ENCODE measurements at places on chromosomes 2 and 18.
A peak's percentile ranks its signal among the peaks of the same experiment; 100 is the strongest.

GRCh38 chr18:77208964-77209363 lies 40.7 kb upstream of the GALR1 start:
- peak; percentile 58 for DNase-seq
- H3K4me1 ChIP-seq, result peaks cover 19% of the 10 kb centered on the region
- no peaks in the 10 kb centered on the region for H3K27me3 ChIP-seq
- no peak overlapping the region for H3K4me3 ChIP-seq
- no peaks in the 10 kb centered on the region for H3K36me3 ChIP-seq

- H3K36me3 ChIP-seq, result no peaks in the 10 kb centered on the region
- H3K27ac ChIP-seq, result no peak overlapping the region
- DNase-seq, result peak; percentile 79
- H3K27me3 ChIP-seq, result no peaks in the 10 kb centered on the region
- no peaks in the 10 kb centered on the region for H3K4me1 ChIP-seq
Observed at GRCh38 chr2:18749912-18750526, 160.7 kb upstream of the NT5C1B start.

GRCh38 chr2:134706587-134707329 lies 12.0 kb downstream of the TMEM163 start:
- no peaks in the 10 kb centered on the region for H3K36me3 ChIP-seq
- H3K27me3 ChIP-seq, result no peaks in the 10 kb centered on the region
- DNase-seq, result no peak
- H3K4me1 ChIP-seq, result no peaks in the 10 kb centered on the region
- H3K27ac ChIP-seq, result no peak overlapping the region
- no peak overlapping the region for H3K4me3 ChIP-seq

- H3K4me3 ChIP-seq, result no peak overlapping the region
- H3K27ac ChIP-seq, result no peak overlapping the region
- peak; percentile 39 for DNase-seq
- no peaks in the 10 kb centered on the region for H3K4me1 ChIP-seq
- peaks cover 2% of the 10 kb centered on the region for H3K36me3 ChIP-seq
- no peaks in the 10 kb centered on the region for H3K27me3 ChIP-seq
Observed at GRCh38 chr2:15306706-15307105, 254.4 kb downstream of the NBAS start.

DNA sequence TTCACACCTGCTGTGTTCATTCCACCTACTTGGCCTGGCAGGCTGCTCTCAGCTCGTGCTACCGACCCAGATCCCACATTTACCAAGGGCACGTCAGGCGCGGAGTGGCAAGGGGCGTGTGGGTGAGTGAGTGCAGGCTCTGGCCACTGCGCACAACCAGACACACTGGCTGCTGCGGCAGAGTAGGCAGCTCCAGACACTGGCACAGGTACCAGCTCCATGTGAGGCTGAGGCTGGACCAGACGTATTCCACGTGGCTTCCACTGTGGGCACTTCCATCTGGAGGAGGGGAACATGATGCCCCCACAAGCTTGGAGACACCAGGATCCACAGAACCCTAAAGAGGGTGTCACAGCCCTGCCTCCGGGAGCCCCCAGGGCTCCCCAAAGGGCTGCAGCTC lies 74.6 kb upstream of the ZNF804A start:
- DNase-seq, result no peak
- H3K4me1 ChIP-seq, result no peaks in the 10 kb centered on the region
- no peak overlapping the region for H3K27ac ChIP-seq
- H3K4me3 ChIP-seq, result no peak overlapping the region

DNA sequence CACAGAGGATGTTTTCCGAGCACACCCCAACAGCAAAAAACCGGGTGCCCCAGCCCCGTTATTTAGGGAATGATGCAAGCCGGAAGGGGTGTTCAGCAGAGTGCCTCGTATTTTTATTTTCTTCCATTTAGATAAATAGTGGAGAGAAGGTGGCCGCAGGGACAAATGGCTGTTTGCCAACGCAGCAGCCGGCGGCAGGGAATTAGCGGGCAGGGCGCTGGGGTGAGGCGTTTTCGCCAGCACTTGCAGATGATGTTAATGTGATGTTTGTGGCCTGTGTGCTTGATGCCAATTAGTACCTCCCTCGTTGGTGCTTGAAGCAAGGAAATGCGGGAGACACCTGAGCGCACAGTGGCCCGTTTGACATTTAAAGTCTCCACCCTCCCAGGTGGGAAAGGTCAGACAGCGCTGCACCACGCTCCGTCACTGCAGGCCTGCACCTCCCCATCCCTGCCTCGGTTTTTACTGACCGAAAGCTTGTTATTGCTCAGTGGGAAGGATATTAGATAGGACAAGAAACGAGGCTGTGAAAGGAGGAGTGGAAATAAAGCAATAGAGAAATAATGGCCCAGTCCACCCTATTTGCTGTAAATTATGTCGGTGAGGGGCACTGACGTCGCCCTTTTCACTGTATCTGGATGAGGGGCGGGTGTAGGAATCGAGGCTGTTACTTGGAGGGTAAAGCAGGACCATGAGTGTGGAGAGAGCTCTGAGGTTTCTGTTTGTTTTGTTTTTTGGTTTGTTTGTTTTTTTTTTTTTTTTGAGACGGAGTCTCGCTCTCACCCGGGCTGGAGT lies 39.1 kb downstream of the NFATC1 start:
- H3K4me3 ChIP-seq, result no peak overlapping the region
- no peak overlapping the region for H3K27ac ChIP-seq
- H3K4me1 ChIP-seq, result no peaks in the 10 kb centered on the region
